ENCODE measurements at places on chromosomes 12 and 14.

GRCh38 chr12:46071335-46071734 lies 81.0 kb upstream of the SCAF11 start:
- DNase-seq: peak; percentile 20

GRCh38 chr14:95039259-95039992 lies 117.9 kb downstream of the DICER1 start:
- DNase-seq: no peak

DNA sequence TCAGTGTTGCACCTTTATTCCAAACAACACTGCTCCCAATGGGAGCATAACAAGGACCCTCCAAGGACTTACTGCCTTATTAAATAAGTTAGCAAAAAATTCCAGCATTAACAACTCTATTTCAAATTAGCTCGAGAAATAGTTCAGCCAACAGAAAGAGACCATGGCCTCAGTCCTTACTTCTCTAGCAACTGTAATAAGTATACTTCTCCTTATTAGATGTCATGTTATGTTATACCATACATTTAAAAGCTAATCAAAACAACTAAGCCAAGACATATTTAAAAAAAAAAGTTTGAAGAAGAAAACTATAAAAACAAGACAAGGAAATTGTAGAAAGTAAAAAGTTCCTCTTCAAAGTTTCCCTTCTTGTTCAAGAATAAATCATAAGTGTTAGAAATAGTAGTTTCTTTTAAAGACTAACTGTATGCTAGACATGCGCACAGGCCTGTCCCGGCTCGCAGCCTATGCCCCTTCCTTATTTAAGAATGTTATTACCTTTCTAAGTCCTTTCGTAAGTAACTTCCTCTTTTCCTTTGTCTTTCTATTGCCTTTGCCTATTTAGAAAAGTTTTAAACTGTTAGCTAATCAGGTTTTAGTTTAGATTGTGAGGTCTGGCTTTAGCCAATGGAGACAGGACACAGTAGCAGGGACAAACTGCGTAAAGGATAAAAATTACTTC lies 68.6 kb downstream of the RESF1 start:
- DNase-seq: no peak

DNA sequence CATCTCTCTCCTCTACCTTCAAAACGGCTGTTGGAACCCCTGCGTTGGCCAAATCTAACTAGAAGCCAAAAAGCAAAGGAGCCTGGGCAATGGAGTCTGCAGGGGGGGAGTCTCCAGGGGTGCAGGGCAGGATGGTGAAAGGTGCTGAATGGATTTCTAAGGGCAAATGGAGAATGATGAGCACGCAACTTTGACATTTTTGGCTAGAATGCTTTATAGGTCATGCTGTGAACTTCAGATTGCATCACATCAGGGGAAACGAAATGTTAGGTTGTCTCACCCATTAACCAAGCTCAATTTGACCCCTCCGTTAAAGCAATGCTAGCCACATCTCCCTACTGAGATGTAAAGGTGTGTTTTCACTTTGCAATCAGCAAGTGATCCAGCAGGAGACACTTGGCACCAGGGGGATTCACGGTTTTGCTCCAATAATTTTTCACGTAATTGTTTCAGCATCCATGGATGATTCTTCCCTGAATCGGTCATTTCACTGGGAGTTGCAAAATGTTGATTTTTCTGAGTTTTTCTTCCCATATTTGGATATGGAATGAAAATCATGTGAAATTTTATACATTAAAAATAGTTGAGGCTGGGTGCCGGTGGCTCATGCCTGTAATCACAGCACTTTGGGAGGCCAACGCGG lies 78.0 kb upstream of the MDM1 start:
- no peak for DNase-seq

DNA sequence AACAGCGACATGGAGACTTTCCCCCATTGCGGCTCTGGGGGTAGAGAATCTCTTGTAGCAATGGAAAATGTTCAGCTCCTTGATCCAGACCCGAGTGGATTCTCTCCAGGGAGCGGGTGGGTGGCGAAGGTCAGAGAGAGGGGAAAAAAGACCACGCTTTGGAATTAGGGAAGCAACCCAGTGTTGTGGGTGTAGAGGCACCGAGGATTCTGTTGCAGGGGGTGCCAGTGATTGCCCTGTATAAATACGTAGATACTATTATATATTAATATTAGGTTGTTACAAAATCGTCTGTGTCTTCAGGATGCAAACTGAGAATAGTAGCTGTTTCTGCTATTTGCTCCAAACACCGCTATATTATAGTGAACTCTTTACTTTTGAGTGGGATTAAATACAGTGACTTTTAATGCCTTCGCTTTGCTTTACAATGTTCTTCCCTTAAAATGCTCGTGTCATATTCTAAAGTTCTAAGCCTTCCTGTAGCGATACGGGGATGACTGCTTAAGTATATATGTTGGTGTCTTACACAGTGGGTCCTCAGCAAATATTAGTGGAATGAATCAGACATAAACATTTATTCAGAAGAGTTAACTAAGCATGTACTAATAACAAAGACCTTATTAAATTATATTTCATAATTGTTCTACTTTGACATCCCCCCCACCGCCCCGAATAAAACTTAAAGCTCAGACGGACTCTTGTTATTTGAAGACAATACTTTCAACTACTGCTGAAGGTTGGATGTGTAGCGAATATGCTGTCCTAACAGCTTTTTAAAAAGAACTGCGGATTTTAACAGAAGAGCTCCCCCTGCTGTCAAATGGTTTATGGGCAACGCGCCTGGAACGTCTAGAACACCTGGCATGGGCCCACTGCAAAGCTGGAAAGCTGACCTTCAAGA lies 136.4 kb upstream of the KRAS start:
- peak; percentile 85 for DNase-seq

- DNase-seq: no peak
Measured at GRCh38 chr14:70893062-70893845, 14.0 kb upstream of the PCNX1 start.

GRCh38 chr12:53207042-53207441 lies at the start of gene ITGB7:
ITGB7 (minus strand) TSS chr12:53207251; CDS start chr12:53200443, 6,808 bp downstream.
- DNase-seq: no peak

GRCh38 chr12:58564721-58565120 lies 355.6 kb downstream of the LRIG3 start:
- DNase-seq: no peak

DNA sequence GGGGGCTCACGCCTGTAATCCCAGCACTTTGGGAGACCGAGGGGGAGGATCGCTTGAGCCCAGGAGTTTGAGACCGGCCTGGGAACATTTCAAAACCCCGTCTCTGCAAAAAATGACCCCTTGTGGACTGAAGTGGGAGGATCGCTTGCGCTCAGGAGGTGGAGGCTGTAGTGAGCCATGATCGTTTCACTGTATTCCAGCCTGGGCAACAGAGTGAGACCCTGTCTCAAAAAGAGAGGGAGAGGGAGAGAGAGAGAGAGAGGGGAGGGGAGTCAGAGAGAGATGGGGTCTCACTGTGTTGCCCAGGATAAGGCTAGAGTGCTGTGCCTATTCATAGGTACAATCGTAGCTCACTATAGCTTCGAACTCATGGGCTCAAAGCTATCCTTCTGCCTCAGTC lies 2.8 kb downstream of the FGD4 start:
- no peak for DNase-seq

DNA sequence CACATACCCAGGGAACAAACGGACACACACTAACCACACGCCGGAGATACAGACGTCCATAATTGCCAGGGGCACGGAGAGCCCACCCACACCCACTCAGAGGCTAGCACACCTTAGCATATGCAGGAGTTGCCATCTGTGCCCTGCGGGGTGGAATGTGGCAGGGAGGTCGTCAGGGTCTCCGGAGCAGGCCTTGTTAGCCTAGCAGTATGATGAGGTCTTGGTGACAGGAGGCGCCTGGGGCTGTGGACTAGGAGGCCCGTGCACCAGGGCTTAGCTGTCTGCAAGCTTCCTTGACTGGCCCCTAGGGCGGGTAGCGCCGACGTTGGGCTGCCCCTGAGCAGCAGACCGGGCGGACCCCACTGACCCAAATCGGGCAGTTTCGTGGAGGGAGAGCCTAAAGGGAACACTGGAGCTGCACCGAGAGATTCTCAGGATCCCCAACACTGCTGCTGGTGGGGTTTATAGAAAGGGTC lies 10.0 kb downstream of the STAC3 start:
- DNase-seq: no peak

- DNase-seq: no peak
Measured at GRCh38 chr14:57314396-57315089, 45.8 kb downstream of the AP5M1 start.
